ENCODE measurements at places on chromosomes 7 and 10.

GRCh38 chr10:122637376-122637775 is 62.3 kb downstream of the C10orf120 start:
- DNase-seq = no peak

GRCh38 chr10:22251751-22252223 is 34.0 kb upstream of the EBLN1 start:
- peak; percentile 39 for DNase-seq

DNA sequence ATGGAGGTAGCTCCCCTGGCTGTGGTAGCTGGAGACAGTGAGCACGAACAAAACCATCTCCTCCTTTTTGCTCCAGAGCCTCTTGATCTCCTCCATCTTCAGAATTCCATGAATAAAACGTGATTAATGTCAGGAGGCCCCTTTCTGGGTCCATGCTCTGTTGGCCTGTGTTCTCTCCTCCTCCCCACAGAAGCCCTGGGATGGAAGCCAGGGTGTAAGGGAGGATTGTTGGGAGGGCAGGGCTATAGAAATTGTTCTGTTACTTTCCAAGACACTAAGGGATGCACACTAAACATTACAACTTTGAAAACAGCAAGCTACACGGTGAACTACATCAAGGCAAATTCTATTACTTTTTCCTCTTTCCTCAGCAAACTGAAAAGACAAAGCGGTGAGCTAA is 96.3 kb downstream of the RNF216 start:
- DNase-seq = no peak

- DNase-seq = peak; percentile 53
These were observed 386.6 kb downstream of the SH2D4B start for GRCh38 chr10:80924063-80924952.

- no peak for DNase-seq
These were observed 795 bp downstream of the LHFPL3 start for GRCh38 chr7:104328970-104329825.

- DNase-seq = no peak
These were observed at the start of gene ANKRD30A for GRCh38 chr10:37125191-37125732. Gene ANKRD30A, plus strand, starts transcription at chr10:37125598. Its CDS starts 190 bp downstream, at chr10:37125788.

GRCh38 chr10:16986406-16987205 is 143.0 kb downstream of the CUBN start:
- no peak for DNase-seq

DNA sequence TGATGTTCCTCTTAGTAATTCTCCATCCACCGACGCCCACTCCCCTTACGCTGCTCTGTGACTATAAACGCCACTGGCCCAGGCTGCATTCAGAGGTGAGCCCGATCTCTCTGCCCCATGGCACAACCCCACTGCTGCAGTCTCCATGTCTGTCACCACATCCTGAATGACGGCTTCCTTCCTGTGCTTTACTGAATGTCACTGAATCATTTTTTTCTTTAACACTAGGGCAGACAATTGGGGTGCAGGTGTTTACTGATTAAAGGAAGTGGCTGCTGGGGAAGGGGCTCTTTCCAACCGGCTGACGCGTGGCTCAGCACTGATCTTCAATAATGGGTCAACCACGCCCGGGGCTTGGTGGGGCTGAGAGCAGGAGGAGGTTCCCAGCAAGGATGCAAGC is 208.3 kb downstream of the USP6NL start:
- no peak for DNase-seq

GRCh38 chr10:126242397-126243260 is 145.6 kb downstream of the ADAM12 start:
- no peak for DNase-seq

DNA sequence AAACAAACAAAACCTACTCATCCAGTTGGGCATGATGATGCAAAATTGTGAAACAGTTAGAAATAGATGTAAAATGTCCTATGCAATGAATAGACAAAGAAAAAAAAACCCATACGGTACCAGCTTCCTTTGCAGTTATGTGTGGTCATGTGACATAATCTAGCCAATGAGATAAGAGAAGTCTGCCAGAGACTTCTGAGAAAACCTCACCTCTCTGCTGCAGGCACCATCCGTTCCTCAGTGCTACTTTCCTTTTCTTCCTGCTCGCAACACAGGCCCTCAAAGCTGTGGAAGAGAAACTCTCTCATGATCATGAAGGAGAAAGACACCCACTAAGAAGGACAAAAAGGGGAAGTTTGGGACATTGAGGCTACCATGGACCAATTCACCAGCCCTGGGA is 76.8 kb upstream of the CARD11 start:
- DNase-seq = no peak

DNA sequence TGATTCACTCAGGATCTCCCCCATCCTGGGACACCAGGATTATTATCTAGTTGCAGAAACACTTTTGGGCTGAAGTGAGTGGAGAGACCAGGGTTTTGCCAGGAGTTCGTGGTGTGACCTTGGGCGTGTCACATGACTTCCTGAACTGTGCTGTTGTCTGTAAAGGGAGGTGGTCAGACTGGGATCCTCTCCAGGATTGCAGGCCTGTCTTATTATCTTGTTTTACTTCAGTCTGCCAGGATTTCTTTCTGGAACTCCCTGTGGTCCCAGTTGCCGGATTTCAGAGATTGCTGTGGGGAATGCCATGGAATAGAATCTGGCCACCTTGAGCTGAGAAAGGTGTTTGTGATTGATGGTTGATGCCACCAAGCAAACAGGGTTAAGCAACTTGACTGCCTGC is 35.8 kb downstream of the CRCP start:
- DNase-seq = no peak

- no peak for DNase-seq
These were observed 21.9 kb downstream of the SND1 start for GRCh38 chr7:127673902-127674301.

GRCh38 chr7:152016947-152017346 is 8.5 kb upstream of the GALNT11 start:
- no peak for DNase-seq

- DNase-seq = no peak
These were observed 34.2 kb upstream of the TCF7L2 start for GRCh38 chr10:112915590-112916572.

DNA sequence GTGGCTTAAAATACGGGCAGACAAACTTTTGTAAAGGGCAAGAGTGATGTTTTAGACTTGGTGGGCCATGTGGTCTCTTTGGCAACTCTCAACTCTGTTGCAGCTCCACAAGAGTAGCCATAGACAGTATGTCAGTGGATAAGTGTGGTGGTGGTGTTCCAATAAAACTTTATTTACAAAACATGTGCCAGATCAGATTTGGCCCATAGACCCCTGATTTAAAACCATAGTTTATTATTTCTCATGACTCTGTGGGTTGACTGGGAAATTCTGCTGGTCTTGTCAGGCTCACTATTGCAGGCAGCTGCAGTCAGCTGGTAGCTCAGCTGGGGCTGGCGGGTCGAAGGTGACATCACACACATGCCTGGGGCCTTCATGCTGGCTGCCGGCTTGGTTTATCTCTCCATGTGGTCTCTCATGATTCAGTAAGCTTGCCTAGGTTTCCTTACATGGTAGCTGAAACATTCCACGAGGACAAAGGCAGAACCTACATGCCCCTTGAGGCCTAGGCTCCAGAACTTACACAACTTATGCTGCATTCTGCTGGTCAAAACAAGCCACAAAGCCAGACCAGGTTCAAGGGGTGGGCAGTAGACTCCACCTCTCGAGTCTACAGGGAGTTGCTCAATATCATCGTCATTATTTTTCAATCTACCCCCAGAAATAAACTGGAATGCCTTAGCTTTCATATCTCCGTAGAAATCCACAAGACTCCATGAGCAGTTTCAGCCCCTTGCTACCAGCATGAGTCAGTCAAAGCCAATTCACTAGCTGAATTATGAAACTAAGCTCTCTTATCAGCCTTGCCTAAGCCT is 245.7 kb downstream of the WDR11 start:
- no peak for DNase-seq

DNA sequence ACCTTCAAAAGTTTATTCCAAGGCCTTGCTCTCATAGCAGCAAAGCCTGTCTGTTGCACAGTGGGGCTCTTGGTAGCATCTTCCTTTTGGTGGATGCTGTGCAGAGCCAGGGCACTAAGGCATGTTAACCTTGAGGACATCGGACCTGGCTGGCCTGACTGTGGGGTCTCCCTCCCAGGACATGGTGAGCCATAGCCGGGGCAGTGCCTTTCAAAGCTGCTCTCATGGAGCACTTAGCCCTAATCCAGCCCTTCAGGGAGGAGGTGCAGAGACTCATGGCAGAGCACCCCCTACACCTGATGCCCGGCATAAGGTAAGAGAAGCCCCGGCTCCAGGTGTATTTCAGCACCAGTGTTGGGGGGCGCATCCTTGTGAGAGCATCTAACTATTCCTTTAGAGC is 941.4 kb upstream of the ZNF722 start:
- no peak for DNase-seq

DNA sequence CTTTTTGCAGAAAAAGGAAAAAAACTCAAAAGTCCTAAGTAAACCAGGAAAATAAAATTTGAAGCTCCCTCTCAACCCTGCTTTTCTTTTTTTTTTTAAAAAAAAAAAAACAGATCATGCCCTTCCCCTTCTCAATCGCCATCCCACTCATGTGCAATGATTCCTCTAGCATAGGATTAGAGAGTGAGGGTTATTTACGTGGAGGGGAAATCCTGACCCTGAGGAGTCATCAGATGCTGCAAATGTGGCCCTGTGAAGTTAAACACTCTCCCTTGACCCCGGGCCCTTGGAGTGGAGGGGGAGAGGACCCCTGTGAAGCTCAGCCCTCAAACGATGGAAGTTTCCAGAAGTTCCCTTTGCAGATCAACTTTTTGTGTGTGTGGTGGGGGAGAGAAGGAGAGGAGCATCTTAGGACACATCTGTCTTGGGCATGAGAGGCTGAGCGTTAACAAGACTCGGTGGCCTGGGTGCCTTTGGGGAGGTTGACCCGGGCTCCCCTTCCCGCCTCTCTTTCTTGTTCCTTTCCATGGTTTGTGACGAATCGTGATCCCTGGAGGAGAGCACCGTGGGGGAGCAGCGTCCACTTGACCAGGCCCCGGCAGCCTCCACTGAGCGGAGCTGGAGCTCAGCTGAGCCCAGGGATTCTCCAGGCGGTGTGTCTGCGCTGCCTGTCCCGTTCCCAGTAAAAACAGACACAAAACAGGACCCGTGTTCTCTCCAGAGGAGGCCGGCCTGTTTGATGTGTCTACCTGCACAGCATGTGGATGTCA is 1.5 kb upstream of the SHH start:
- no peak for DNase-seq

DNA sequence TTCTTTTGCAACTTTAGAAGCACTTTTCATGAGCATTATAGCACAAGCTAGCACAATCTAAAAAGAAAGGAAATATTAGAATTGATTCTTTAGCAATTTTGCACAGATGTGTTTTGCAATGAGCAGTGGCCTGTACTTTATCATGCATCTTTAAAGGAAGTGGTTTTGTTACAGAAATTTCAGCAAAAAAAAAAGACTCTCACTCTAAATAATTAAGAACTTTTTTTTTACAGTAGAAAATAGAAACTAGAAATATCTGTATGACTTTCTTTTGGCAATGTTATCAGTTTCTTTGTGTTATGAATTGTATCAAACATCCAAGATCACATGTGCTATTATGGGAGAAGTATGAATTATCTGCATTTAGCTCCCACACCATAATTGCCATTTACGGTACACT is 195.7 kb upstream of the KLF6 start:
- no peak for DNase-seq

- no peak for DNase-seq
These were observed 17.4 kb upstream of the GNA12 start for GRCh38 chr7:2861509-2861908.

DNA sequence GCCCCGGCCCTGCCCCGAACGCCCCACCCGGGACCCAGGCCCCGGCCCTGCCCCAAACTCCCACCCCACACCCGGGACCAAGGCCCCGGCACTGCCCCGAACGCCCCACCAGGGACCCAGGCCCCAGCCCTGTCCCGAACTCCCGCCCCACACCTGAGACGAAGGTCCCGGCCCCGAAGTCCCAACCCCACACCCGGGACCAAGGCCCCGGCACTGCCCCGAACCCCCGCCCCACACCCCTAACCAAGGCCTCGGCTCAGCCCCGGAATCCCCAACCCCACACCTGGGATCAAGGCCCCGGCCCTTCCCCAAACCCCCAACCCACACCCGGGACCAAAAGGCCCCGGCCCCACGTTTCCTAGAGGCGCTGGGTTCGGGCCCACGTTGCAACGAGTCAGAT is 1.1 kb upstream of the LARP4B start:
- no peak for DNase-seq

- DNase-seq = no peak
These were observed 501.2 kb downstream of the ADRA2A start for GRCh38 chr10:111578076-111578475.

DNA sequence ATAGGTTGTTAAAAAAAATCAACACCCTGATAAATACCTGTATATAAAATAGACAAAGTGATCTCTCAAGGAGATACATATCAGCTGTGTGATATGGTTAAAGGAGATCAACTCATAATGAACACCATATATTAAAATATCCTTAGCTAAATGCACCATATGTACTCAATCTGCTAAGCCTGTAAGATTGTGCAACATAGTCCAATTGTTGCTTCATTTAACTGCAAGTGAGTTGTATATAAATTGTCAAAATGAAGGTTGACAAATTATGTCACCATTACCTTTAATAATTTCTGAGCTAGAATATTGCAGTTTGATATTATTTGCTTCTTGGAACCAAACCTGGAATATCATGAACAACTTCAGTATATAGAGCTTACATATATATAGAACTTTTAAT is 283.7 kb downstream of the MALRD1 start:
- no peak for DNase-seq

DNA sequence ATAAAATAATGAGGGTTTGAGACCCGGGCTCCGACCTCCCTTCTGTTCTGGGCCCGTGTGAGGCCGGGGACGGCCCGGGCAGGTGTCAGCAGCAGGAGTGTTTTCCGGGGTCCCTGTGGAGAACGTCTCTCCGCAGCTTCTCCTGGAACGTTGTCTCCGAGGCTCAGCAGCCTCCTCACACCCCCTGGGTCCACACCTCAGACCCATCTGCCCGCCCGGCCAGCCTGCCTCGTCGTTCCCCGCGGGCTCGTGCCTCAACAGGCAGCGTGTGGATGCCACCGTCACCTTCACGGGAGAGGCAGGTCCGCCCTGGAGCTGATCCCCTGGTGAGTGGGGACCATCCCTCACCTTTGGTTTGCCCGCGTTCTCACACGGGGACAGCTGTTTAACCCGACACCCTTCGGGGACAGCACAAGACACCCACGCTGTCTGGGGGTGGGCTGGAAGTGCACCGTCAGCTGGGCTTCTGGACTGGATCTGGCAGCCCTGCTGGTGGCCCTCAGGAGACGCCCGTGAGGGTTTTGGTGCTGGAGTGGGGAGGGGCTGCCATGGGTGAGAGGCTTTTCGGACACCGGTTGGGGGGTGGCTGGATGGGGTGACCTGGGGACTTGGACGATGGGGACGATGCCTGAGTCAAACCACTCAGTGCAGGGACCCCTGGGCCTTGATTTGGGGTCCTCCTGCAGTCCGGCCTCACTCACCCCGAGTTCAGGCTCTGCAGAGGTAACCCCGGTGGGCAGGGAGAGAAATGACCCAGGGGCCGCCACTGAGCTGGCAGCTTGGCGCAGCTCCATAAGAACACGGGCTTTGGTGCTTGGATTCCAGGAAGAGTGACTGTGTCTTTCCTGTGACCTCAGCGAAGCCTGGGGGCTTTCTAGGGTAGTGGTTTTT is 131.7 kb downstream of the DNAJB6 start:
- DNase-seq = no peak

GRCh38 chr10:92544296-92544695 is 29.6 kb downstream of the IDE start:
- DNase-seq = no peak

- no peak for DNase-seq
These were observed 156.8 kb upstream of the LYZL1 start for GRCh38 chr10:29131952-29132547.

GRCh38 chr10:122293156-122293960 is 22.3 kb downstream of the BTBD16 start:
- no peak for DNase-seq

Data from SK-N-DZ (cell line).